Naive thymus-derived CD4-positive, alpha-beta T cell (primary cell): ENCODE measurements at places on chromosomes 13 and 19.

DNA sequence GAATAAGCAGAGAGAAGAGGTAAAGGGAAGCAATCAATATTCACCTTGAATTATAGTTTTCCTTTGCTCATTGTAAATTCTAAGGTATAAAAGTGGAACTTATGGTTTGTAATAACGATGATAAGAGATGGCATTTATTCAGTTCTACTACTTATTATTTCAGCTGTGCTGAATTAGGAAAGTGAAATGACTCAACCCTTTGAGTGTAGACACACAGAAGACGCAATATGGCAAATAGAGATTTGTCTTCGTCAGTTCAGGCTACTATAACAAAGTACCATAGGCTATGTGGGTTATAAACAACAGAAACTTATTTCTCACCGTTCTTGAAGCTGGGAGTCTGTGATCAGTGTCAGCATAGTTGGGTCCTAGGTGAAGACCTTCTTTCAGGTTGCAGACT lies 713.0 kb upstream of the PCDH9 start:
- DNase-seq, result no peak

DNA sequence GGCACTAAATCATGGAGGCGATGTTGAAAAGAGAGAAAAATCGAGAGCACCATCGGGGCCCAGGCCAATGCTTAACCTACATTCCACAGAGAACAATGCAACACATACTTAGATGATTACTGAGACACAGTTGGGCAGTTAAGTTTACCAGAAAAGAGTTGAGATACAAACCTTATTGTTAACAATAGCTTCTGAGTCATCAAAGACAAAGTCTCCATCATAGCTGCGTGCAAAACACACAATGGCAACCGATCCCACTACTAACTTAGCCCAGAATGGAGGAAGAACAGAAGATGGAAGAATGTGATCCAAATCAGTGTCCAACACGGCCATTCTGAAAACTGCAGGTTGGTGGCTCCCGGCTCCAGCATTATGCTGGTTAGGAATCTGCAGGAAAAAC lies 6.2 kb downstream of the TMTC4 start:
- no peak for DNase-seq

DNA sequence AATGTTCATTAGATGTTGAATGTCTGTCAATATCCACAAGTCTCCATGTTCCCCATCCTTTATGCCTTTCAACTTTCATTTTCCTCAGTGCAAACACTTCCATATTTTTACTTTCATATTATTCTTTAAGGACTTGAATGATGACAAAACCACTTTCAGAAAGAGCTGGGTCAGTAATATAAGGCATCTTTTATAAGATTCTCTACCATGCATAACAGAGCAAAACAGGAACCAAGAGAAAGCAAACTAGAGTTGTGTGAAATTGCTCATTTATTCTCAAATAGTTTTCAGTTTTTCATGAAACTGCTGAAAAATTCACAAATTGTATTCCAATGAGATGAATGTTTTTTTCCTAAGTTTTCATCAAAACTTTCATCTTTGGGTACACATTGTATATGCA lies 1247.6 kb downstream of the PCDH17 start:
- DNase-seq, result no peak

- DNase-seq, result no peak
These were observed 159.5 kb upstream of the STARD13 start for GRCh38 chr13:33445024-33445423.

- DNase-seq, result no peak
These were observed 19.0 kb downstream of the BIVM start for GRCh38 chr13:102817907-102818306.
